HS-5 (cell line): ENCODE measurements at places on chromosomes 1 and 21.

GRCh38 chr1:243731301-243731891 lies 118.6 kb downstream of the AKT3 start:
- no peak for DNase-seq

DNA sequence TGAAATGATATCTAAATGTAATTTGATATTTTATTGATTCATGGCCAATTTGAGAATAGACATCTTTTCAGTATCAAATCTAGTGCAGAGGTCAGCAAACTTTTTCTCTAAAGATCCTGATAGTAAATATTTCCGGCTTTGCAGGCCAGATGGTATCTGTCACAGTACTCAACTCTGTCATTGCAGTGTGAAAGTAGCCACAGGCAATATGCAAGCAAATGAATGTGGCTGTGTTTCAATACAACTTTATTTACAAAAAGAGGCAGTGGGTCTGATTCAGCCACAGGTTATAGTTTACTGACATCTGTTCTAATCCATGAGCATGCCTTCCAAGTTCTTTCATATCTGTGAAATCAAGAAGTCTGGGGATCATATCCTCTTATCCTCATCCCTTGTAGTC lies 221.2 kb downstream of the PRDM2 start:
- no peak for DNase-seq

DNA sequence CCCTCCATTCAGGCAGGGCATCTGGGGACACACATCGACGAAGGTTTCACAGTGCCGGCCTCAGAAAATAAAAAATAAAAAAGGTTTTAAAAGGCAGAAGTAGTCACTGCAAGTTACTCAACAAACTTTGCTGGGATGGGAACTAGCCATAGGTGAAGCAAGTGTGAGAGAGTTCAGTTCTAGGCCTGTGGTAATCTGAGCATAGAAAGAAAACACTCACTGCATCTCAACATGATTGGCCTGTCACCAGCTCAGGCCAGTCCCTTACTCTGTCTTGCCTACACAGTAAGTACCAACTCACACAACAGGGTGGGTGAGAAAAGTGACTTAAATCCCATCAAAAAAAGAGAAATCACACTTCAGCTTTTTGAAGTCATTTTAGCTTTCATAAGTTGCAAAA lies 30.2 kb upstream of the ADAM30 start:
- no peak for DNase-seq

- DNase-seq, result no peak
Observed at GRCh38 chr21:35737449-35737848, 322.9 kb downstream of the SETD4 start.

DNA sequence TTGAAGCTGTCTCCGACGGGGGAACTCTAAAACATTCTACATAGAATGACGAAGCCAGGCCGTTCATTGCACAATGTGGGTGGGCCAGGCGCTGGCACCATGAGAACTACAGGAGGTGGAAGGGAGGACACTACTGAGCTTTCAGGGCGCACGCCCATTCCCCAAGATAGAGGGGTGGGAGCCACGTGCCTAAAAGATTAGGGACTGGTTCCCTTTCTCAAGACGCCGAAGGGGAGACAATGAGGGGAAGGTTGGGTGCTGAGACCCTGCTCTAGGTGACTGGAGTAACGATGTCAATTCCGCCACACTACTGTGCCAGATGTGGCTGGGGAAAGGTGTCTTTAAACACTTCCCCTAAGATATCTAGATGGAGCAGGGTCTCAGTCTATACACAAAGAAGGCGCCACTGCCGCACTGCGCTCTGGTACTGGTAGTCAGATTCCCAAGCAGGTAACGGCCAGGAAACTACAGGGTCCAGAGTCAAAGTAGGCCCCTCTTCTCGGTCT lies 782 bp downstream of the CSDE1 start:
- peak; percentile 22 for DNase-seq

GRCh38 chr1:55338448-55338820 lies 123.3 kb upstream of the USP24 start:
- DNase-seq, result no peak

DNA sequence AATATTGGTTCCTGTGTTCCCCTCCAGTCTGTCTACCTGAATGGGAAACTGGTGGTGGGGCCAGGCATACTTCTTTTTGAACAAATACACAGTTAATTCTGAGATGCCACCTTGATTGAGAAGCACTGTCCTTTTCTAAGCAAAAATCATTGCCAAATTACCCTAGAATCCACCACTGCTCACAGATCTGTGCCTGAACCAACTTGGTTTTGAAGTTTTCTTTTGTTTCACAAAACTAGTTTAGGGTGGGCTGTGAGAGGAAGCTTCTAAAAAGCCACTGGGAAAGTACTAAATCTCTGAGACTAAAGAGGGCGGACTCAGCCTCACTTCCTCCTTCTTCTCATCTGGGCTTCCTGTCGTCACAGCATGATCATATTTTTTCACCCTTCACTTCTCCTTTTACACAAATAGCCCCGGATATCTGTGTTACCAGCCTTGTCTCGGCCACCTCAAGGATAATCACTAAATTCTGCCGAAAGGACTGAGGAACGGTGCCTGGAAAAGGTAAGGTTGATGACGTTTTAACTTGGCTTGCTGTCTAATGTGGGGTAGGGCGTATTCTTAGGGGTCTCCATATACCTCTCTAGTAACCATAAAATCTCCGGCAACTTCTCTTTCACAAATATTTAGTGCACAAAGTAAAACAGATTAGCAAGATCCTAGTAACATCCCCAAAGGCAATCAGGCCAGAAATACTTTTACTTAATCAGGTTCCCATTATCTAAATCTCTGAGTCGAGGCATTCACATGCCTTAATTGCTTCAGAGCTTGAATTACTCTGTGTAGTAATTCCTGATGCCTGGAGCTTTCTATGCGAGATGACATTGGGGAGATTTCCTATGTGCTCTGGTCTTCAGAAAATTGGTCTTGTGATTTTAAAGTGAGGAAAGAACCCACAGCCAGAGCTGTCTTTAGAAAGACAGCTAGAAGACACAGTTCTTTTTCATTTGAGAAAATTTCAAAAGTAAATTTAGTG lies at the start of gene CD53:
CD53 (plus strand) TSS at position 404 of the 976 bp plus-strand sequence. CDS start 18,261 bp downstream, outside the sequence.
- DNase-seq, result no peak

DNA sequence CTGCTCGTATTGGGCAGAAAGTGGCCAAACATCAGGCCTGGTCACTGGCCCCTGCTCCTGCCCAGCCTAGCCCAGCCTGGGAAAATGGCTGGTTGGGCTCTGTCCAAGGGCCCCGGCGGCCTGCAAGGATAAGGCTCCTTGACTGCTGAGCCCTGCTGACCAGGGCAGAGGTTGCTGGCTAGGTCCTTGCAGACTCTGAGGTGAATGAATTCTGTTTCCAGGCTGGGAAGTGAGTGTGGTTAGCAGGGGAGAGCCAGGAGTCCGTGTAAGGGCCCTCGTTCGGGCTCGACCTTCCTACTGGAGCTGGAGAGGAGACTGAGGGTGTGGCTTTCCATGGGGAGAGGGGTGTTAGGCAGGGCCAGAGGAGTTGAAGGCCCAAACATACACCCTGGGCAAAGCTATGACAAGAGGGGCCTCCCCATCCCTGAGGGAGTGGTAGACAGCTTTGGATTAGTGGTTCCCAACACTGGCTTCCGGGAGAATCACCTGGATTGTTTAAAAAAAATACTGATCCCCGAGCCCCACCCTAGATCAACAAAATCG lies 20.6 kb downstream of the CSF1 start:
- no peak for DNase-seq

DNA sequence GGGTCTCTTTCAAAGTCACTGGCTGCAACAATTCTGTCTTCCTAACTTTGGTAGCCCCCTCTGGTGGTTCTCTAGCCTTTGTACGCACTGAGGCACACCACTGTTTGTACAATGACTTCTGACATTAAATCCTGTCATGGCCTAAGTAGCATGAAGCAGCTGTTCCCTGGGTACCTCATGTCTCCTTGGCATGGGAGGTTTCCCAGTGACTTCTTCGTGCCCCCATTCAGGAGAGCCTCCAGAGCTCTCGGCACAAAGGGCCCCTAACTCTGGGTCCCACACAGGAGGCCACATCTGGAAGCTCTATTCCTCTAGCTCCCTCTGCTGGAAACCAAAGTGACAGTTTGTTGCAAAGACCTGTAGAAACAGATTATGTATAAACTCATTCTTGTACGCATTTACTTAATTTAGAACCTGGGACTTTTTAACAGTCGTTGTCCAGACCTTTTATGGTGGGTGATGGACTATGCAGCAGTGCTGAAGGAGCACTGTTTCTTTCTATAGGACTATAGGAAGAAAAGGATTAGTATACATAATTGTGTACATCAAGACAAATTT lies 13.4 kb downstream of the SWT1 start:
- peak; percentile 15 for DNase-seq

DNA sequence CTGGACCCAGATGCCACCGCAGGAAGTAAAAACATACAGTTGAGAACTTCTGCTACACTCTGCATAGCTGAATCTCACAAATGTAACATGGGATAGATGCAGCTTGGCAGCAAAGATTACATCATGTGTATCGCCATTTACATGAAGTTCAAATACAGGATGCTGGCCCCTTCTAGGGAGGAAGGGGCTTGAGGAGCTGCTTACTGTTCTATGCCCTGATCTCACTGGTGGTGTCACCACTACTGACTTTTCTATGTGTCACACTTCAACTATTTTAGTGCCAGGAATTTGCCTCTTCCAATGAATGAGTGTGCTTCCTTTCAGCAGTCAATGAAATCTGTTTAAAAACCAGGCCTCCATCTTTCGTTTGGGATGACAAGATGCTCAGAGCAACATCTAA lies 31.1 kb downstream of the MRAP start:
- DNase-seq, result peak; percentile 24

- no peak for DNase-seq
Observed at GRCh38 chr1:27525296-27526272, 35.6 kb upstream of the WASF2 start.

GRCh38 chr1:58885998-58886397 lies 102.2 kb upstream of the JUN start:
- DNase-seq, result no peak

- no peak for DNase-seq
Observed at GRCh38 chr1:207820568-207821463, 69.0 kb downstream of the CD46 start.

GRCh38 chr1:235160383-235160956 lies 580 bp downstream of the RBM34 start:
- DNase-seq, result peak; percentile 38

- no peak for DNase-seq
Observed at GRCh38 chr1:22553991-22554522, 9.2 kb upstream of the EPHA8 start.

DNA sequence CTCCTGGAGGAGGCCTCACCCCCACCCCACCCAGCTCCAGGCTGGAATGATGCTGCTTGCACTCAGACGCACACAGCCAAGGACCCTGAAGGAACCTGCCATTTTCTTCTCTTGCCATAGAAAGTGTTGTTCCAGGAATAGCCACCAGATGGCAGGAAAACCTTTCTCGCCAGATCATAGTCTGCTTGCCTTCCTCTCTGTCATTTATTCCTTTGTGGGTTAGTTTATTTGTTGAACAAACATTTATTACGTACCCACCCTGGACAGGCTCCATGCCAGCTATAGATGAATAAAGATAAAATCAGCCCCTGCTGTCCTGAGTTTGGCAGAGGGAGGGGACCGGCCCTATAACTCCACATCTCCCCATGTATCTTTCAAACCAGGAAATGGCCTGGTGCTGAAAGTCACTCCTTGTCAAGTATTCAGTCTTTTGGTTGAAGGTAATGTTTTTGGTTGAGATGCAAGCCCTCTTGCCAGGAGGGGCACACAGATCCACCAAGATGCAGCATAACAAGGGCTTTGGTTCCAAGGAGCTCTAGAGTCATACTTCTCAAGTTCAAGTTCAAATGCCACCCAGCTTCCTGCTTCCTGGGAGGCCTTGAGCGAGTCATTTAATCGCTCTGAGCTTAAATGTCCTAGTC lies 7.0 kb upstream of the KCNC4 start:
- DNase-seq, result peak; percentile 41

GRCh38 chr1:46449223-46450159 lies 40.1 kb upstream of the DMBX1 start:
- no peak for DNase-seq

GRCh38 chr1:98817821-98818220 lies 156.3 kb downstream of the SNX7 start:
- no peak for DNase-seq

GRCh38 chr1:33387625-33388024 lies 43.3 kb downstream of the PHC2 start:
- peak; percentile 86 for DNase-seq

DNA sequence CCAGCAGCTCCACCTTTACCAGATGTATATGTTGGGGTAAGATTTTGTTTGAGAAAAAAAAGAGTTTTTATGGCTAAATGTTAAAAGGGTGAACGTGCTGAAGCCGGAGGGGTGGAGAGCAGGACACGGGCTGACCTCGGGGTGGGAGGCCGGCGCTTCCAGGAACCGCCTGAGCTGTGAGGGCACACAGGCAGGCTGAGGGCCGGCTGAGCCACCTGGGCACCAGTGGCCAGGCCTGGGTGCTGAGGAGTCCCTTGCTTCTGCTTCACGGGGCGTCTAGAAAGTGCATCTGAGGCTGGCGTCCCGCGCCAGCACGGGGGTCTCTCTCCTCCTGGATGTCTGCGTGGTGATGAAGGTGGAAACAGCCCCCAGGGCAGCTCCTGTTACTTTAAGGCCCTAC lies 33.6 kb upstream of the ADARB1 start:
- no peak for DNase-seq

DNA sequence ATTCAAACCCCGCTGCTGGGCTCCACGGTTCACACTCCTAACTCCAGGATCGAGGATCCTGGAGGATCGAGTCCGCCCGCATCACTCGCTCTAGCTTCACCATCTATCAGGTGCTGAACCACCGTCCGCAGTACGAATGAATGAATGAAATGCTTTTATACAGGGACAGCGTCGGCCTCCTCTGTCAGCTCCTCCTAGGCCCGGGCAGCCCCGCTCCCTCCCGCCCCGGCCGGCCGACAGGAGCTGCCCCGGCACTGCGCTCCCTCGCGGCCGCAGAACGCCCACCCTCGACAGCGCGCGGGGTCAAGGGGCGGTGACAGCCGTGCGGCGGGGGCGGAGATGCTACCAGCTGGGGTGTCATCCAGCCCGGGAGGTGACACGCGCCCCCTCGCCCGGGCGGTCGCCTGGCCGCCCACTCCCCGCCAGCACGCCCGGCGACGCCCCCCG lies 520 bp downstream of the ZBTB17 start:
- DNase-seq, result no peak

- DNase-seq, result no peak
Observed at GRCh38 chr1:186194107-186194756, 180.8 kb downstream of the TPR start.

DNA sequence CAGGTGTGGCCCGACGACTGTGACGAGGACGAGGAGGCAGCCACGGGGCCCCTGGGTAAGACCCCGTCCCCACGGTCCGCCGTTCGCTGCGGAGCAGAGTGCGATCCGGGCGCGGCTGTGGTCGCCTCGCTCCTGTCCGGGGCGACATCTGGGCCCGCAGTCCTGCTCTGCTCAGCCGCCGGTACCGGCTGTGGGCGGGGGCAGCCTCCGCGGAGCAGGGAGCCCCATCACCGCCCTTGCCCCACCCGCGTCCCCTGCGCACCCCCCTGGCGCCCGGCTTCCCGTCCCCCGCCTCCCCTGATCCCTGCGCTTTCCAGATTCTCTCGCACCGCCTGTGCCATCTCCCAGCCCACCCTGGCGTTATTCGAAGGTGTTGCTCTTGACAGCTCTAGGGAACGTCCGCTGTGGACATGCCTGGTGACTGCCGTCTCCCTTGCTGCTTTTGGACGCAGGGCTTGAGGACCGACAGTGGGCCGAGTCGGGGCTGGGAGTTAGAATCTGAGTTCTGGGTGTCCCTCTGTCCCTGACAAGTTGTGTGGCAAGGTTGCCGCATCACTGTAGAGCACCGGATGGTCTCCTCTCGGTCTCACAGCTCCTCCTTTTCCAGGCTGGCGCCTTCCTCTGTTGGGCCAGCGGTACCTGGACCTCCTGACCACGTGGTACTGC lies 596 bp downstream of the TOR3A start:
- DNase-seq, result no peak
